Epithelial cell of umbilical artery (primary cell): ENCODE measurements at places on chromosomes 12 and 14. TPM values are rescaled to one million over a fixed set of nuclear protein-coding genes. Genes with fewer than 3 reads are reported as not detected.

The TBC1D30 gene
- 20.8 and 30.2 TPM in 2 replicates for total RNA-seq

The MYL2 gene
- not detected in 2 replicates for total RNA-seq

The SLC2A14 gene
- total RNA-seq = not detected in 2 replicates

The MEG3 gene
- 45.1 and 87.2 TPM in 2 replicates for total RNA-seq

The CD9 gene
- total RNA-seq = 973 and 1,061 TPM in 2 replicates

The PROX2 gene
- total RNA-seq = not detected in 2 replicates

The DDX54 gene
- total RNA-seq = 30.5 and 32.2 TPM in 2 replicates

The TPH2 gene
- under 0.01 TPM in 1 of 2 replicates, not detected in the other for total RNA-seq

The RNASE7 gene
- not detected in 2 replicates for total RNA-seq

The ADAMTS20 gene
- total RNA-seq = not detected in 2 replicates

The ABCD2 gene
- not detected in 2 replicates for total RNA-seq

The CHGA gene
- not detected in 2 replicates for total RNA-seq

The OR4E2 gene
- total RNA-seq = not detected in 2 replicates

The KRT3 gene
- not detected in 2 replicates for total RNA-seq

The DCN gene
- 8.8 and 47.1 TPM in 2 replicates for total RNA-seq

The CS gene
- 122 and 135 TPM in 2 replicates for total RNA-seq

The PCED1B gene
- total RNA-seq = 0.32 and 1.1 TPM in 2 replicates

The SPX gene
- total RNA-seq = 0.32 TPM in 1 of 2 replicates, not detected in the other

The TBX3 gene
- 0.97 and 1.7 TPM in 2 replicates for total RNA-seq

The RBM19 gene
- total RNA-seq = 16.2 and 18.4 TPM in 2 replicates

The MAPK1IP1L gene
- total RNA-seq = 16.7 and 17.2 TPM in 2 replicates

The CCDC85C gene
- 15.9 and 22.3 TPM in 2 replicates for total RNA-seq

The POLR3B gene
- total RNA-seq = 9.1 and 13.7 TPM in 2 replicates

The LIN7A gene
- total RNA-seq = 1.8 and 3.6 TPM in 2 replicates

The APOF gene
- not detected in 2 replicates for total RNA-seq

The RASSF9 gene
- 0.97 and 1.2 TPM in 2 replicates for total RNA-seq

The GNPNAT1 gene
- total RNA-seq = 44.2 and 46.2 TPM in 2 replicates
